ENCODE measurements at places on chromosomes 5 and 9.

DNA sequence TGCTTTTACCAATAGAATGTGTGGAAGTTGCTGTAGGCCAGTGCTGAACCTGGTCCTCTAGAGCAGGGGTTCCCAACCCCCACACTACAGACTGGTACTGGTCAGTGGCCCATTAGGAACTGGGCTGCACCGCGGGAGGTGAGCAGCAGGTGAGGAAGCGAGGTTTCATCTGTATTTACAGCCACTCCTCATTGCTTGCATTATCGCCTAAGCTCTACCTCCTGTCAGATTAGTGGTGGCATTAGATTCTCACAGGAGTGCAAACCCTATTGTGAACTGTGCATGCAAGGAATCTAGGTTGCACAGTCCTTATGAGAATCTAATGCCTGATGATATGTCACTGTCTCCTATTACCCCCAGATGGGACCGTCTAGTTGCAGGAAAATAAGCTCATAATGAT, 6.1 kb upstream of the CCDC152 start:
- DNase-seq, result no peak

DNA sequence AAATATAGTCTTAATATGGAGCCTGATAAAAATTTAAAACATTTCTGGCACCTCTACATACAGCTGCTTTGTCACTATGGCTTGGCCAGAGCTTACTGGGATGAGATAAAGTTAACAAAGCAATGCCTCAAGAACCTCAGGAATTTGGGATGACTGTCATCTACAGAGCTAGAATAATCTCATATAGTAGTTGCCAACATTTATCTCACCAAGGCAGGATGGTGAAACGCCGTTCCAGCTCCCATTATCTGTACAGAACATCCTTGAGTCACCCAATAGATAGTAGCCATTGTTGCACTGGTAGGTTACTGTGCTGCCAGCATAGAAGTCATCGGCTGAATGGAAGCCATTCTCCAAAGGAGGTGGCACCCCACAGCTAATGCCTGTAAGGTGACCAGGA, 94.6 kb upstream of the TXNDC8 start:
- no peak for DNase-seq

- DNase-seq, result no peak
Measured at GRCh38 chr5:66223637-66224036, 79.5 kb downstream of the SREK1 start.

DNA sequence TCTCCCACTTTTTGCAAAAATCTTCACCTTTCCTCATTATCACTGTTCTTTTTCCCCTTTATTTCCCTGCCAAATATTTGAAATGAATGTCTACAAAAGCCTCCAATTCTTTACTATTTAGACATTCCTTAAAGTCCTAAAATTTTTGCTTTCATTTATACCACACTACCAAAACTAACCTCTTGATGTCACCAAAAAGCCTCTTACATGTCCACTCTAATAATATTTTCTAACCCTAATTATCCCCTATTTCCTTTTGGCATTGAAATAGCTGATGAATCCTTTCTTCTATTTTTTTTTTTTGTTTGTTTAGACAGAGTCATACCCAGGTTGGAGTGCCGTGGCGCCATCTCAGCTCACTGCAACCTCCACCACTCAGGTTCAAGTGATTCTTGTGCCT, 32.3 kb upstream of the NRG2 start:
- no peak for DNase-seq

- DNase-seq, result no peak
Measured at GRCh38 chr5:149170299-149170698, 29.0 kb downstream of the ABLIM3 start.

DNA sequence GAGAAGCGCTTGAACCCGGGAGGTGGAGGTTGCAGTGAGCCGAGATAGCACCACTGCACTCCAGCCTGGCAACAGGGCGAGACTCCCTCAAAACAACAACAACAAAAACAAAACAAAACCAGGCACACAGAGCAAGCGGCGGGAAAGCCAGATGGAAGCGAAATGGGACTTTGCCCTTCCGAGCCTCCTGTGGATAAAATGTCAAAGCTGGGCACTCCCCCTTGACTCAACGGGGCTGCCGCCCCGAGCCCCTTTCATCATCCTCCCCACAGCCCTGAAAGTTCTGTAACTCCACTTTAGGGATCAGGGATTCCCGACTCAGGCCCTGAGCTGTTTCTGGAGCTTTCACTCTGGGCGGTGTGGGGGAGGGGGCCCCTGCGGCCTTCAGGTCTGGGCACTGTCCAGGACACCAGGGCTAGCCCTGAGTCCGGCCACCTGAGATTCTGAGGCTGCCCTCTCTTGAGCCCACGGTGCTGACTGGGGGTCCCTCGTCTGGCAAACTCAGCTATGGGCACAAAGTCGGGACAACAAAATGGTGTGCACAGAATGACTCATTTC, 30.6 kb upstream of the OBP2B start:
- no peak for DNase-seq

- no peak for DNase-seq
Measured at GRCh38 chr5:93990504-93991070, 249.2 kb upstream of the POU5F2 start.

DNA sequence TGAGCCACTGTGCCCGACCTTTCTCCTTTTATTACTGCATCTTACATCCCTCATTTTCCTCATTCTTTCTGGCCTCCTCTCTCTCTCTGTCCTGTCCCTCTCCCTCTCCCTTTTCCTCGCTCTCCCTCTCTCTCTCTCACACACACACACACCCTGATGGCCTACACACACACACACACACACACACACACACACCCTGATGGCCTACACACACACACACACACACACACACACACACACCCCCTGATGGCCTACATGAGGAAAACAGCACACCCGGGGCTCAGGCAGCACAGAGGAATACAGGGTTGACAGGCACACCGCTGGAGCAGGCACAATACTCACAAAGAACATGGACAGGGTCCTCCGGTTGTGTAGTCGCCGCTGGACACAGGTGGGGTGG, 3.8 kb upstream of the FCHSD1 start:
- no peak for DNase-seq

- no peak for DNase-seq
Measured at GRCh38 chr5:117733051-117733450, 1158.4 kb upstream of the SEMA6A start.

DNA sequence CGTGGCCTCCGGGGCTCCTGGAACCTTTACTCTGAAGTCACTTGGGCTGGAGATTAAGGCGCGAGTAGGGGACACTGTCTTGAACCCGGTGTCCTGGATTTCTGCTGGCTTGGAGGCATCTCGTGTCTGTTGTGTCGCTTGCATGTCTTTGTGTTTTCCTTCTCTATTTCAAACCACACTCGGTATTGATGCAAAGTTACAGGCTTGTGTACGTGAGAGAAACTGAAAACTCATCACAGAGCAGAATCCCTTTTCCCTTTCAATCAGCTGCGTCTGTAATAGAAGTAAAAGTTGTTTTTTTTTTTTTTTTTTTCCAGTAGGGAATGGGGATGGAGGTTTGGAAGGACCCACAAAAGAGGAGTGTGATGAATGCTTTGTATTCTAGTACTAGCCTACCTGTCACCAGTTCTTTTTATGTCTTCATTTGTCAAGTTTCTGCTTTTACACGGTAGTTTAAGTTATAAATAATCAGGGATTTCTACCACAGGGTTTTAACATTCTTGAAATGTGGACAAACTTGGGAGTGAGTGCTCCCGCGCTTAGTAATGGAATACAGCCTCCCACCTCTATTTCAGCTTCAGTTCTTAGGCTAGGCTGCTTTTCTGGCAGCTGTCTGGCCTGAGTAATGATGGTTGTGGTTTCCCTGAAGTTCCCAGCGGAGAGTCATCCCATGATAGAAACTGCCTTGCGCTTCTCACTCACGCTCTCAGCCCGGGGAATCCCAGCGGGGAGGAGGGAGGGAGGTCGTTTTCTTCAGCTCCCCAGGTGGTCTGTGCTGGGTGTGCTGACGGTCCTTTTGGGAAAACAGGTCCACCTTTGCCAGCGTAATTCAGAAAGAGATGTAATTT, 763 bp downstream of the TJP2 start:
- DNase-seq, result peak; percentile 19

DNA sequence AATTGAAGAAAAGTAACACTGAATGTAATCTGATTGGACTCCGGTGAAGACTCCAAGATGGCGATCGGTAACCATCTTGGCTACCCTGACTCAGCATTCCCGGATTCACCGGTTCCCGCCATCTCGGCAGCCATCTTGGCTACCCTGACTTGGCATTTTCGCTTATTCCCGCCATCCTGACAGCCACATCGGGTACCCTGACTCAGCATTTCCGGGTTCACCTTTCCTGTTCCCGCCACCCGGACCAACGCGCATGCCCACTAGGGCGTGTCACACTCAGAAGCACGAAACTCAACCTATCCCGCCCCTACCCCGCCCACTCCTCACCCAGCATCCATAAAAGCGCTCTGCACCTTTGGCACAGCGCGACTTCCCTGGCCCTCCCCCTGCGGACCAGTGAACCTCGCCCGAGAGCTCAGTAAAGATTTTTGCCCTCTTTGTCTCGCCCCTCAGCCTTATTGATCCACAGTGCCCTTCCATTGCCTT, 17.2 kb downstream of the SPTLC1 start:
- peak; percentile 57 for DNase-seq

- DNase-seq, result no peak
Measured at GRCh38 chr5:149206524-149207141, 65.0 kb upstream of the AFAP1L1 start.

GRCh38 chr9:99433095-99433494, 211.0 kb downstream of the SEC61B start:
- DNase-seq, result no peak

- no peak for DNase-seq
Measured at GRCh38 chr9:72326641-72327040, 38.4 kb downstream of the ZFAND5 start.

DNA sequence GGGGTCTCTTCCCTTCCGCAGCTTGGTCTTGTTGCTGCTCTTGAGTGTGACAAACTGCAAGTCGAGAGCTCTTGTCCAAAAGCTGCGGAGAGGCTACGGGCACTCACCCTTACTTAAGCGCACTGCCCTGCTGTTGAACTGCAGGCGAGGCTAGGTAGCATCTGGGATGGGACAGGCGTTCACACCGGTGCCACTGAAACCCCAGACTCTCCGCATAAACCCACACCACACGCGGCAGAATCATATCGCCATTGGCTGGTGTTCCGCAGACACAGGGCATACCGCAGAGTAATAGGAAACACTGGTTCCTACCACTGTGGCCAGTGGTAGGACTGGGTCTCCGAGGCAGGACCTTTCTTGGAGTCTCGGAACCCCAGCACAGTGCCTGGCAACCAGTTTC, 2.2 kb upstream of the NPR3 start:
- no peak for DNase-seq

DNA sequence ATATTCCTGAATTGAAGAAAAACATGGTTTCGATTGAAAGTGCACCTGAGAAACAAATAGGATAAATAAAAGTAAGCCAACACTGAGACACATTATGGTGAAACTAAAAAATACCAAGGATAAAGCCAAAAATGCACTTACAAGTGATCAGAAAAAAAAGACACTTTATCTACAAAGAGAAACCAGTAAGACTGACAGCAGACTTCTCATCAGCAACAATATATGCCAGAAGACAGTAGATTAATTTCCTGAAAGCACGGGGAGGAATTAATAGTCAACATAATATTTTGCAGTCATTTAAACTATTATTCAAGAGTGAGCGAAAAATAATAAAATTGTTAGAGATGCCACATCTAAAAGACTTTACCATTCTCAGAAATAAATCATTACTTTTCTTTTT, 172.7 kb upstream of the MAST4 start:
- DNase-seq, result no peak

DNA sequence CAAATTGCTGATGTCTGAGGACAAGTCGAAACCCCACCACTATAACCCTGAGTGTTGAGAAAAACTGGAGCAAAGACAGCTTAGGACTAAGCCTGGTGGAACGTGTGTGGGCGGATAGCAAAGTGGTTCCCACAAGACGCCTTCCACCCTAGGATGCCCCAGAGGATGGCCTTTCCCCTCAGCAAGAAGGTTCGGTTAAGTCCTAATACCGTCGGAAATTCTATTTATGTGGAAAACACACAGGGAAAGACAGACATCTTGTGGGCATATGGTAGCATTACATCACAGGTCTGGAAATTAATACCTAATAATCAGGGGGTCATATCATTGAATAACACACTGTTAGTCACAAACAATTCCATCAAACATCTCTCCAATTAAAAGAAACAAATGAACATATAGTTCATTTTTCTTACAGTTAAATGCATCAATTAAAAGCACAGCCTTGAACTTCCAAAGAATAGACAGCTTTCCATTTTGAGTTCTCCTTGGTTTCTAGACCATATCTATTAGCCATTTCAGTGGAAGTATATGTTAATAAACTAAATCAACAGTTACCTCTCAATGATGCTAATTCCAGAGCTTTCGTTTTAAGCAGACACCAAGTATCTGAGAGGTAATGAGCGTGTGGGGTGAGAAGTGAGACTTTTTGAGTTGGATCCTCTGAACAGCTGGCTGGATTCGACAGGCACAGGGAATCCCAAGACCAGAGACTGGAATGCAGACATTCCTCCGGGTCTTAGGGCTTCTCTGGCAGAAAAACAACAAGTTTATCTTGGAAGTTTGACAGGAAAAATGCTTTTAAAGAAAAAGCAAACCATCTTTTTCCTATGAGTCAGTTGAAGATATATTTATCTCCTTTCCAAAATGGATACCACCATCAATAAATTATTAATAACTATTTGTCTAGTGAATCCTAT, 2.9 kb upstream of the ICE1 start:
- peak; percentile 17 for DNase-seq

- DNase-seq, result peak; percentile 48
Measured at GRCh38 chr9:35051069-35051967, 21.1 kb downstream of the VCP start.

GRCh38 chr5:168611165-168611564, 32.0 kb upstream of the PANK3 start:
- no peak for DNase-seq

DNA sequence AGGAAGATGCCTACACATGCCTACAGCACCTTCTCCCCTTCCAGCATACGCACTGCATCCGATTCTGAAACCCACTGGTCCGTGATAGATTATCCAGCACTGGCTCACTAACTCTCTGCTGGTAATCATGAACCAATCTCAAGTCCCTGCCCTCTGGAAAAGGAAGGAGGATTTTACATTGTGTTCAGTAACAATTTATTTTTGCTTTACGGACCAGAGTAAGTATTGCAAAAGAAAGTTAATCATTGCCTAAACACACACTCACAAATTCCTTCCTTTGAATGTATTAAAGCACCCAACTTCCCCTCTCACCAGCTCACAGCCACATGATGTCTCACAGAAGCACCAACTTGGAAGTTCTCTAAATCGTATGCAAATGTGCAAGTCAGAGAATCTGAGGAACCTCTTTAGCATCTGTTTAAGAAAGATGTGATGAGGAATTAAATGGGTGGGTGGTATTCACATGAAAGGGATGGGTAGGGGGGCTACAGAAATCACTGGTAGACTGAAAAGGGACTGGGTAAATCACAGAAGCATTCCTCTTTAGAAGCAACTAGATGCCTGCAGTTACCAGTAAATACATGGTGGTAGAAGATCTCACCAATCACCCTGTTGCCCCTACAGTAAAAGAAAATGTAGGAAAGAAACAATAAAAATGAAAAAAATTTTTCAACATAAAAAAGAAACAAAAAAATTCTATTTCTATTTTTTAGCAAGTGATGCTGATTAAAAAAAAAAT, 8.4 kb downstream of the GNAQ start:
- DNase-seq, result no peak

GRCh38 chr9:75482566-75482965, 394.3 kb downstream of the OSTF1 start:
- DNase-seq, result no peak

- no peak for DNase-seq
Measured at GRCh38 chr5:94745786-94746730, 127.6 kb downstream of the SLF1 start.

Measured in CD4-positive, alpha-beta T cell treated with Interleukin-2 at 100 ng/mL for 4 hours (primary cell).